Substantia nigra (tissue), 51 donors: ENCODE measurements at places on chromosomes 2 and 18.

DNA sequence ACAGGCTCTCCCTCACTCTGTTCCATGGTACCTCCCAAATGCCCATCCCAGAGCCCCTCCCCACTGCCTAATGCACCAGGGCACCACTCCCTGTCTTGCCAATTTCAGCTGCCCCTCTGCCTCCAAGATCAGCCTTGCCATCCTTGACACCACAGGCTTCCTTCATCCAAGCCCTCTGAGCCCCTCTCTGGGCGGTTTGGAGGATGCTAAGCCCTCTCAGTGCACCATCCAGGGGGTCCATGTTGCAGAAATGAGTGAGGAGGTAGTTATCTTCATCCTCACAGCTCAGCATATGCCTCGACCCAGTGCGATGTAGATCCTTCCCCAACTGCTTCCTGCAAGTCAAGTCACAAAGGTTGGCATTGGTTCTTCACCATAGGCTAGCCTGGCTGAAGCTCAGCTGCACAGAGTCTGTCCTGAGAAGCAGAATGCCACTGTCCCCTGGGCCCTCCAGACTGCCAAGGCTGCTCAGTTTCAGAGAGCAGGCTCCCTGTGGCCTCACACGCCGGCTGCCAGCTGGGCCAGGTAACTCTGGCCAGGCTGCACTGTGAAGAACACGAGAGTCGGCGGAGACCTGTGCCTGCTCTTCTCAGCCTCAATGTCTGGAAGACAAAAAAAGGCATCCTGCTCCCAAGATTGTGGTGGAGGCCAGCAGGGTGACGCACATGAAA is 9.9 kb upstream of the MAP3K2 start:
- DNase-seq = no peak

DNA sequence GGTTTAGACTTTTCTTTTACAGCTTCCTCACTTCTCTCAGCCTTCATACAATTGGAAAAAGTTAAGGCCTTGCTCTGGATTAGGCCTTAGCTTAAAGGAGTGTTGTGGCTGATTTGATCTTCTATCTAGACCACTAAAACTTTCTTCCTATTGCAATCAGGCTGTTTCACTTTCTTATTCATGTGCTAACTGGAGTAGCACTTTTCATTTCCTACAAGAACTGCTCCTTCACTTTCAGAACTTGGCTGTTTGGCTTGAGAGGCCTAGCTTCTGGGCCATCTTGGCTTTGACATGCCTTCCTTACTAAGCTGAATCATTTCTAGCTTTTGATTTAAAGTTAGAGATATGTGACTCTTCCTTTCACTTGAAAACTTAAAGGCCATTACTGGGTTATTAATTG is 114.3 kb downstream of the ARHGEF4 start:
- no peak for DNase-seq

DNA sequence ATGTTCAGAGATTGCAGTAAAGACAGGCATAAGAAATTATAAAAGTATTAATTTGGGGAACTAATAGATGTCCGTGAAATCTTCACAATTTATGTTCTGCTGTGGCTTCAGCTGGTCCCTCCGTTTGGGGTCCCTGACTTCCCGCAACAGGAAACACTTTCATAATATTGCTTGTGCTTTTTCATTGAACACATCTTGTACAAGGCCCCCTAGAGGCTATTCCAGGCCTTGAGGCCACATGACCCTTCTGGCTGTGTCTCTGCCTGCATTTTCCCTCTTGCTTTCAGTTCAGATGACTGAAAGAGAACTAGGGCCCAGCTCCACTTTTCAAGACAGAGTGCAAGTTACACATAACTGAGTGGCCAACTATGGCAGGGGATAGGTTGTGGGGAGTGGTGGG is 164.1 kb downstream of the TMEM247 start:
- no peak for DNase-seq

DNA sequence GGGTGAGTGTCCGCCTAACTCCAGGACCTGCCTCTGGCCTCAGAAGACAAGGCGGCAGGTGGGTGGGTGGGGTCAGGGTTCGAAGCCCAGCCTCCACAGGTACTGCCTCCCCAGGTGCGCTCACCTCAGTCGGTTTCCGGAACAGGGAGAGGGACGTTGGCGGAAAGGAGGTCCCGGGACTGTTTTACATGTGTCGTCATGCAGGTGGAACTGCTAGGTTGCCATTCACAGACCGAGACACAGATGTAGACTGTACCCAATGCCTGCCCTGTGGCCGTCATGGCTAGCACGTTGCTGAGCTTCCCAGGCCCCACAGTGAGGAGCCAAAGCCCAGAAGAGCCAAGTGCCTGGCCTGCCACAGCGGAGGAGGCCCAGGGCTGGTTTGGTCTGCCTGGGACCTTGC is 284.0 kb upstream of the HS6ST1 start:
- no peak for DNase-seq

DNA sequence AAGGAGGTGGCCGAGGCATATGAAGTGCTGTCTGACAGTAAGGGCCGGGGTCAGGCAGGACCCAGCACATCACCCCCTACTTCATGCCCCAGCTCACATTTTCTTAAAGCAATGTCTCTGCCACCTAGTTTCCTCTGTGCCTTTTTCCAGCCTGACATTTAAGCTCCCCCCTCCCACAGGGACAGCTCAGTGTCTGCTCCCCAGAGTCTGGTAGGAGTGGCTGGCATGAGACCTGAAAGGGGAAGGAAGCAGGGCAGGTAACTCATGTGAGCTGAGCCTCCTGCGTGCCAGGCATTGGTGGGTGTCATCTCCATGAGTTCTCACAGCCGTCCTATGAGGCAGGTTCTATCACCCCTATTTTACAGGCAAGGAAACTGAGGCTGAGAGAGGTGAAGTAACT is 1.5 kb downstream of the DNAJB2 start:
- DNase-seq = no peak

DNA sequence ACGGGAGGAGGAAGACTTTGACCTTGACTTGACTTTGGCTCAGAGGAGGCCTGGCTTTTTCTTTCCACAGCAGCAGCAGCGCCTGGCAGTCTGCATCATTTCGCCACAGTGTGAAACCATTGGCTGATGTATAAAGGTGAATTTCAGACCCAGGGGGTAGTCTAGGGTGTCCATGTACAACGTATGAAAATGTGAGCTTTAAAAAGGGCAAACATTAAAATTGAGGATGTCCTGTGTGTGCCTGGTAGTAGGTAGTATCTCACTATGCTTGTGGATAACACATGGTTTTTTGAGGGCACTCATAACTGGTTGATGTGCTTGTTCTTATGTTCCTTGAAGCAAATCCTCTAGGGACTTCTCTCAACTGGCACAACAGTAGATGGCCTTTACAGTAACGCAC is 86.1 kb downstream of the LPIN1 start:
- no peak for DNase-seq

- DNase-seq = no peak
Observed at GRCh38 chr2:232940724-232941123, 70.7 kb downstream of the SNORC start.

GRCh38 chr2:215966951-215967350 is 46.4 kb downstream of the MREG start:
- DNase-seq = no peak

DNA sequence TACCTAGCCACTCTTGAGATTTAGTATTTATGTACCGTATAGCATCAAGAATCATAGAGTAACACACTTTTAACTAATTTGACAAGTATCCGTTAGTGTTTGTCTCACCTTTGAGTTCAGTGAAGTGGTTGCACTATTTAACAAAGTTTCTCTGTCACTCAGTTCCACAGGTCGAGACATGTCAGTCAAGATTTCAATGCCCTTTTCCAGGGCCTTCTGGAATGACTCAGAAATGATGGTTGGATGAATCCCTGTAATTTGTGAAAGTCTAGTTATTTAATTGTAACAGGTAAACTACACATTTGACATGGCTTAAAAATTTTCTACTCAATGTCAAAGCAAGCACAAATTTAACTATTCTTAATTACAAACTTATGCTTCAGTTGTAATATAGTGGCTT is 9.7 kb downstream of the CCT4 start:
- no peak for DNase-seq

DNA sequence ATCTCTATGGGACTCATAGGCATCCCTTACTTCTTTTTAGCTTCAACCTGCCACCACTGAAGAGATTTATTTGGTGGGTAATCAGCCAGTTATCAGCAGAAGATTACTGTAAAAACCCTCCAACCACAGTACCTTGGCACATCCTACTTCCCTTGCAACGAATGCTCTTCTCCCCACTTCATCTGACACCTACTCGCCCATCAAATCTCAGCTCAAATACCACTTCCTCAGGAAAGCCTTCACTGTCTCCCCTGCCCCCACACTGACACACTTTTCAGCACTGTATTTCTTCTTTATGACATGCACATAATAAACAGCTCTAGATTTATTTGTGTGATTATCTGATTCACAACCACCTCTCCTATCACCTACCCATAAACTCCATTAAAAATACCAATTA is 3.1 kb downstream of the KDSR start:
- no peak for DNase-seq

DNA sequence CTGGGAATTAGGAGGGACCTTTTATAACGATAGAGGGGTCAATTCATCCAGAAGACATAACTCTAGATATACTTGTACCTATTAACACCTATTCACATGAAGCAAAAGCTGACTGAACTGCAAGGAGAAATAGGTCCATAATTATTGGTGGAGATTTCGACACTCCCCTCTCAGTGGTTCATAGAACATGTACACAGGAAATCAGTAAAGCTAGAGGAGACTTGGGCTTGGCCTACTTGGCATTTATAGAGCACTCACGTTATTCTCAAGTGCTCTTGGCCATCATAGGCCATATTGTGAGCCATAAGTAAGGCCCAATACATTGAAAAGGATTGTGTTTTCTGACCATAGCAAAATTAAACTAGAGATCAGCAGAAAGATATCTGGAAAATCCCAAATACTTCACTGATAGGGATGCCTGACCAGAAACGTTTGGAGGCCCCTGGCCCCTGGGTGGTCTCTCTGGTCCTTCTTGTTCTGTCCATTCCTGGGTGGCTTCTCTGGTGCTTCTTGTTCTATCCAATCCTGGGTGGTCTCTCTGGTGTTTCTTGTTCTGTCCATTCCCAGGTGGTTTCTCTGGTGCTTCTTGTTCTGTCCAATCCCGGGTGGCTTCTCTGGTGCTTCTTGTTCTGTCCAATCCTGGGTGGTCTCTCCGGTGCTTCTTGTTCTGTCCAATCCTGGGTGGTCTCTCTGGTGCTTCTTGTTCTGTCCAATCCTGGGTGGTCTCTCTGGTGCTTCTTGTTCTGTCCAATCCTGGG is 49.0 kb downstream of the SNED1 start:
- DNase-seq = no peak

DNA sequence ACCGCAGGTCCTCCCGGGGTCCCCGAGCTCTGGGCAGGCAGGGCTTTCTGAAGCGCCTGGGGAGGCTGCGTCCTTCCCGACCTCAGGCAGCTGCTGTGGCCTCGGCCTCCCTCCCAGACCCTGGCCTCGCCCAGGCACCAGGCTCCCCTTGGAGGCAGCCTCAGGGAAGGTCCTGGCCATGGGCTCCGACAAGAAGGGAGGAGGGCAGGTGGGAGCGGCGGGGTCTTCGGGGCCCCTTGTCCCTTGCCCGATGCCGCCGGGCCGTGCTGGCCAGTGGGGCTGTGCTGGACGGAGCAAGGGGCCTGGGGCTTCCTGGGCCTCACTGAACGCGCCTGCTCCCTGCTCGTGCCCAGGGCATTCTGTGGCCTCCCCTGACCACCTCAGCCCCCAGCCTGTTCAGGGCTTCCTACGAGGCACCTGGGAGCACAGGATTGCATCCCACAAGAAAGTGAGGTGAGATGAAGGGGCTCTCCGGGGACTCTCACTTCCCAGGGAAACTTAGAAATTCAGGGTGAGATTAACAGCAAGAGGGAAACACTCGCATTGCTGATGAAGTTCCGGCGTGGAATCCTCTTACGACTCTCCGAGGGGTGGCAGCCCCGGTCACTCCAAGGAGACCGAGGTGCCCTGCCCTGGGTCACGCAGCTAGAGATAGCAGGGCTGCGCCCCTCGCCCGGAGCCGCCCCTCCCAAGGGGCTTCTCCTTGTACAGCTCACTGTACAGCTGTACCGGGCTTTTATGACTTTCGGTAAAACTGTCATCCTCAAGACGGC is 778 bp downstream of the MFSD2B start:
- DNase-seq = no peak
